A172 (cell line): ENCODE measurements at places on chromosomes 6 and 20. TPM values are rescaled to one million over a fixed set of nuclear protein-coding genes. Genes with fewer than 3 reads are reported as not detected.
A peak's percentile ranks its signal among the peaks of the same experiment; 100 is the strongest.

DNA sequence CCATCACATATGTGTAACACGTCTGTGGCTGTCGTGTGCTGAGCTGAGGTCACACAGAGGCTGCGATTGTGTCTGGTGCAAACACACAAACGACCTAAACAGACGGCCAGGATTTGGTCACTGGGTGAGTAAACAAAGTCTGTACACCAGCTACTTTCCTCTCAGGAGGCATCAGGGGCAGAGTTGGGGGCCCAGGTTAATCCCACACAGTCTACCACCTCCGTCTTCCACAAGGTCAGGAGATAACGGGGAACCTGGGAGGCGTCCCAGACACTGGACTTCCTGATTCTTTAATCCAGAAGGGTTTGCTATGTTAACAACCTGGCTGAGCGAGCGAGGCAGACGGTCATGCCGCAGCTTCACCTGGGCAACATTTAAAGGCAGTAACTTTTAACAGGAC is 1.5 kb downstream of the DACT2 start:
- DNase-seq, result no peak

DNA sequence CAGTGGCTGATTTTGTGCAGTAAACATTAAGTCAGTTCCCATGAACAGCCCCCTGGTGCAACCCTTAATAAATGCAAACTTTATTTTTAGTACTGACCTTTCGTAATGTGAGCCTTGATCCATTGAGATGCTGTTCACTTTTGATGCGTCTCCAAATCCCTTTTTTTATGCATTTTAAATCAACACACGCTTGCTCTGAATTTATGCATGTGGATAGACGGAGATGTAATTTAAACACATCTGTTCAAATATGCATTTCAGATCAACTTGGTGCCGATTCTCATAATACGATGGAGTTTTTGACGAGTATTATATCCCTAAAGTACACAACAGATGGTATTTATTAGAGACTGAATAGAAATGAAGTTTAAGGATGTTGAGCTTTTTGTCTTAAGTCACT is 505.7 kb downstream of the CDKAL1 start:
- no peak for DNase-seq

The BMP7 gene
- total RNA-seq, result 7.8 and 10.2 TPM in 2 replicates

The APOBEC2 gene
- total RNA-seq, result not detected in 2 replicates

GRCh38 chr6:166259296-166259977 is 48.8 kb downstream of the PRR18 start:
- DNase-seq, result no peak

GRCh38 chr6:137316626-137317025 is 97.4 kb upstream of the IFNGR1 start:
- DNase-seq, result no peak

DNA sequence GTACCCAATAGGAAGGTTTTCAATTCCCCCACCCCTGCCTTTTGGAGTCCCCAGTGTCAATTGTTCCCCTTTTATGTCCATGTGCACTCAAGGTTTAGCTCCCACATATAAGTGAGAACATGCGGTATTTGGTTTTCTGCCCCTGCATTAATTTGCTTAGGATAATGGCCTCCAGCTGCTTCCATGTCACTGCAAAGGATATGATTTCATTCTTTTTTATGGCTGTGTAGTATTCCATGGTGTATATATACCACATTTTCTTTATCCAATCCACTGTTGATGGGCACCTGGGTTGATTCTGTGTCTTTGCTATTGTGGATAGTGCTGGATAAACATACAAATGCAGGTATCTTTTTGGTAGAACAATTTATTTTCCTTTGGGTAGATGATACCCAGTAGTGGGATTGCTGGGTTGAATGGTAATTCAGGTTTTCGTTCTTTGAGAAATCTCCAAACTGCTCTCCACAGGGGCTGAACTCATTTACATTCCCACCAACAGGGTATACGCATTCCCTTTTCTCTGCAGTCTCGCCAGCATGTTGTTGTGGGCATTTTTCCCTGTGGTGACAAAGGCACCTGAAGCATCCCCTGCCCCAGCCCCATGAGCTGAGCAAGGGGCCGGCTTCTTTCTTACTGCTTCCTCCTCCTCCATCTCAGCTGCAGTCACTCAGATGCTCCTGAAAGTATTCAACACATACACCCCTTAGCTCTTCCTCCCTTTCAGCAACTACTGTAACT is 66.7 kb downstream of the ELOVL2 start:
- no peak for DNase-seq

The SIRPB2 gene
- total RNA-seq, result not detected in 2 replicates

GRCh38 chr6:31359581-31359980 is 2.6 kb upstream of the HLA-B start:
- DNase-seq, result no peak

DNA sequence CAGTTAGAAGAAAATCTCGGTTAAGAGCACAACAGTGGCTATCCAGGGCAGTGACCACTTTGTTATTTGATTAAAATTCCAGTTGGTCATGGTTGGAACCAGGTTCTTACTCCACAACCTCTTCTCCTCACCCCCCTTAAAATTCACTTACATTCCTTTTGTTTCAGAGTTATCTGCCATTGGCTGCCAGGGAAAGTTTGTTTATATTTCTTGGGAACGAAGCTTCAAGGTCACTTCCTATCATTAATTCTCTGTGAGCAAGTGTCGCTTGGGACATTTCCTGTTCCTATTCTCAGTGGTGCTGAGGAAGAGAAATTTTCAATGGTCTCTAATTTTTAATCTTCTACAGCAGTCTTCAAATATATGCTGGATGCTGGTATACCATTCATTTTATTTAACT is 121.1 kb upstream of the COL21A1 start:
- no peak for DNase-seq

The PRSS16 gene
- total RNA-seq, result 0.12 and 0.62 TPM in 2 replicates

GRCh38 chr20:33567949-33568348 is 78.1 kb downstream of the CBFA2T2 start:
- DNase-seq, result no peak

DNA sequence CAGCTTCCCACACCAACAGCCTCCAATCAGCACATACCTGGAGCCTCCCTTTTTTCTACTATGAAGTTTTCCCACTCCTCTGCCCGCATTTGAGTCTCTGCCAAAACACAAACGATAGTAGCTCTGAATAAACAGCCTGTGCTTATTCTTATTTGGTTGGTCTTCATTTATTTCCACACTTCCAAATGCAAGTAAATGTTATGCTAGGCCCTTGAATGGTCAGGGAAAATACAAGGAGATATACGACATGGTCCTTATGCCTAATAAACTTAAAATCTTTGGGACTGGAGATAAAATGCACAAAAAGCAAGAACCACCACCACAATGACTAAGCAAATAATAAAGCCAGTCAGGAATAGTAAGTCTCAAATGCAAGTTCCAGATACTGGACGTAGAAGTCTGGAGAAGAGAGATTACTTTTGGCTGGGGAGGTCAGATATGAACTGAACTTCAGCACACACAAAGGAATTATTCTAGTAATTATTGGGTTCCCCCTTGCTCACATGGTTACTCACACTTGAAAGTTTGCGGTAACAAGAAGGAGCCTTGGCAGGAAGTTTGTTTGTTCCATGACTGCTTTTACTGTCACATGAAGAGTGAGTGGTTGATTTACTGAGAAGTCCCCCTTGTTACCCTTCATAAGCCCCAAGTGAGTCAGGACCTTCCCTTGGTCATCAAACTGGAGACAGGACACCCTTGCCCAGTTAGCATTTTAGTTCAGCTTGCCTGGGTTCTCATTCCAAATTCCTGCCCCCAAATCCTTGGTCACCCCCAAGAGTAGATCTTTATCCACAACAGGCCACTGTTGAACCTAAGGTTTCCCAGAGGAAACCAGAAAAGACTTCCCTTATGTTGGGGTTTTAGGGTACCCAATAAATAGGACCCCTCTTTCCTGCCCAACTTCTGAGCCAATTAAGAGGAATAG is 511.2 kb upstream of the JARID2 start:
- DNase-seq, result peak; percentile 94

GRCh38 chr6:24183584-24183983 is 57.6 kb downstream of the NRSN1 start:
- DNase-seq, result no peak

The COL21A1 gene
- total RNA-seq, result not detected in 2 replicates

The HSPA1A gene
- total RNA-seq, result 1.2 and 4.1 TPM in 2 replicates

- no peak for DNase-seq
Measured at GRCh38 chr6:143248359-143248758, 187.7 kb downstream of the AIG1 start.

GRCh38 chr6:121664158-121664557 is 228.7 kb downstream of the GJA1 start:
- DNase-seq, result no peak

- DNase-seq, result no peak
Measured at GRCh38 chr6:169982461-169983386, 231.3 kb downstream of the ERMARD start.

The LEMD2 gene
- 48.8 and 50.8 TPM in 2 replicates for total RNA-seq

DNA sequence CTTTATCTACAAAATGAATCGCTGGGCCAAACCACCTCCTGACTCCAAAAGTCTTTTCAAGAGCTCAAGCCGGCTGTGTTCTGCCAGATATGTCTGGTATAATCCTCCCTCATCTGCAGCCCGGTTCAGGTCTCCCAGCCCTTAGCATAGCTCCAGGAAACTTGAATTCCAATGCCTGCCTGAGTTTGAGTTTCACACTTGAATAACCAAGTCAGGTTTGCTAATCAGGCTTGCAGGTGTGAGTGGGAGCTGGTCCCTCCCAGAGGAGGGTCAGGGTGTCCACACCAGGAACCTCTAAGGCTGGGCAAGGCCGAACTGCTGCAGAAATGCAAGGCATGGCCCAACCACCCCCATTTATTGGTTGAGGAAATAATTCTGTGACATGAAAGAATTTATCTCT is 96.6 kb downstream of the TMEM242 start:
- DNase-seq, result no peak

The PERP gene
- 71.5 and 96.5 TPM in 2 replicates for total RNA-seq

DNA sequence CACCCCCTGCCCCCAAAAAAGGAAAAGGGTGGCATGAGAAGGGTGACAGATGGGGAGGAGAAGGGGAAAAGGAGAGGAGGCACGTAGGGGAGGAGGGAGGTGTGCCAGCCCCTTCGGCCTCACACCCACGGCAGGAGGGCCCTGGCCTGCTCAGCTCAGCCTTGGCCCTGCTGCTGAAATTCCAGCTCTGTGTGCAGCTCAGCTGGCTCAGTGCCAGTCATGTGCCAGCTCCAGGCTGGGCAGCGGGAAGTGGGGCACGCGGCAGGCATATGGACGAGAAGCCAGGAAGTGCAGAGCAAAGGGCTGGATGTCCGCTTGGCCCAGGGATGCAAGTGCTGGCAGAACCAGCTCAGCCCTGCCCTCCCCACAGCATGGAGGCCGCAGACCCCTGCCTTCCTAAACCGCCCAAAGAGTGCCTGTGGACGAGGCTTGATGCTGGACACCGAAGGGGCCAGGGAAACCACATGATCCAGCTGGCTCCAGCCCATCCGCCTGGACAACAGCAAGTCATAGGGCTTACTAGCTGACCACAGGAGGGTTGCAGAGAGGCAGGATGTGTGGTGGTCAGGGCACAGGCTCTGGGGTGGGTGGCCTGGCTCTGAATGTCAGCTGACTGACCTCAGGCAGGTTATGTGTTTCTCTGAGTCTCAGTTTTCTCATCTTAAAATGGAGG is 60.2 kb downstream of the NOL4L start:
- peak; percentile 37 for DNase-seq

DNA sequence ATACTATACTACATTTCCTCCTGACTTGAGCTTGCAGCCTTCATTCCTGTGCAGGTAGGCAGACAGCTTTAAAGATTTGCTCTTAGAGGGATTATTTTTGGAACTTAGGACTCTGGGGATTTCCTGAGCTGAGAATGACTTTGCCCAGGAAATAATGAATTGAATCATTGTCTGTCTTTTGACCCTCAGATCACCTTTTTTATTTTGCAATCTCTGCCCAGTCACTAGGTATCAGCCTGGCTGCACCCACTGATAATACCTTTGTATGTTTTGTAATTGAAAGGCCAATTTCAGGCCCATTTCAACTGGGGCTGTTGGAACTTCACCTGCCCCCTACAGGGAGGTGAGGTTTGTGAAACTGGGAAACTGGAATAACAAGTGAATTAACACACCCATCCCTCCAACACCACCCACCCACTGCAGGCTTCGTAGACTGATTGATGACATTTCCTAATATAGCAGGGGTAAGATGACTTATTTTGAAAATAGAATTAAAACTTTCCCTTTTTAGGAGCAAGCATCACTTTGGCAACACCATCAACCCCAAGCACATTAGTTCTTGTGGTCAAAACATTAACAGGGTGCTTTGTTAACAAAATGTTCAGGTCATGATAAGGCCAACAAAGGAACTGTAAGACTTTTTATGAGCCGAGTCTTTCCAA is 157.1 kb upstream of the CENPW start:
- peak; percentile 26 for DNase-seq
